GM23248 (cell line): ENCODE measurements at places on chromosomes 1 and 21. TPM values are rescaled to one million over a fixed set of nuclear protein-coding genes. Genes with fewer than 3 reads are reported as not detected.

PTCH2 gene
- 0.11 and 0.13 TPM in 2 replicates for total RNA-seq

CXADR gene
- not detected in 2 replicates for total RNA-seq

OR2L3 gene
- not detected in 2 replicates for total RNA-seq

DNA sequence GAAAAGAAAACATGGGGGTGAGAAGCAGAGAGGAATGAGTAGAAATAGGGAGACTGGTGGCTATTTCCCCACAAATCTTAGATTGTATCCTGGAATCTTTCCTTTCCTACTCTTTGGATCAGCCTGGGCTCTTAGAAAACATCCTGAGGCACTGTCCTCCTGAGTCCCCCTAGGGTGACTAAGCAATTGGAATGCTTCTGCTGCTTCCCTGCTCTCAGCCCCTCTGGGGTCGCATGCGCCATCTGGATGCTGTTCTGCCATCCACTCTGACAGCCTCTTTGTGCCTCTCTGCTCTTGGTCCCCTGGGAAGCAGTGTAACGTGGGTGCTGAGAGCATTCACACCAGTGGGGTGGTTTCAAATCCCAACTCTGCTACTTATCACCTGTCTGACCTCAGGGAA, 443.0 kb downstream of the SIPA1L2 start:
- H3K4me1 ChIP-seq = no peaks in the 10 kb centered on the region
- no peaks in the 10 kb centered on the region for H3K36me3 ChIP-seq
- H3K27ac ChIP-seq = no peak overlapping the region
- no peaks in the 10 kb centered on the region for H3K27me3 ChIP-seq
- DNase-seq = no peak

CRB1 gene
- total RNA-seq = 0.11 TPM in 1 of 2 replicates, not detected in the other

ITLN2 gene
- not detected in 2 replicates for total RNA-seq

OR14K1 gene
- total RNA-seq = not detected in 2 replicates

GRCh38 chr1:5005171-5005570, 350.8 kb downstream of the AJAP1 start:
- no peak overlapping the region for H3K4me3 ChIP-seq
- no peaks in the 10 kb centered on the region for H3K4me1 ChIP-seq
- no peak overlapping the region for H3K27ac ChIP-seq

GRCh38 chr1:162930532-162930931, 69.6 kb upstream of the CCDC190 start:
- H3K36me3 ChIP-seq = no peaks in the 10 kb centered on the region
- no peak overlapping the region for H3K27ac ChIP-seq
- H3K4me1 ChIP-seq = no peaks in the 10 kb centered on the region
- DNase-seq = no peak
- H3K27me3 ChIP-seq = no peaks in the 10 kb centered on the region

DNA sequence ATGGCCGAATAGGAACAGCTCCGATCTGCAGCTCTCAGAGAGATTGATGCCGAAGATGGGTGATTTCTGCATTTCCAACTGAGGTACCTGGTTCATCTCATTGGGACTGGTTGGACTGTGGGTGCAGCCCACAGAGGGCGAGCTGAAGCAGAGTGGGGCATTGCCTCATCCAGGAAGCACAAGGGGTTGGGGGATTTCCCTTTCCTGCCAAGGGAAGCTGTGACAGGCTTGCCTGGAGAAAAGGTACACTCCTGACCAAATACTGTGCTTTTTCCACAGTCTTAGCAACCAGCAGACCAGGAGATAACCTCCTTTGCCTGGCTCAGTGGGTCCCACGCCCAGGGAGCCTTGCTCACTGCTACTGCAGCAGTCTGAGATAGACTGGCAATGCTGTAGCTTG, 66.9 kb downstream of the HSD3B1 start:
- no peaks in the 10 kb centered on the region for H3K36me3 ChIP-seq
- no peak overlapping the region for H3K4me3 ChIP-seq
- H3K4me1 ChIP-seq = no peaks in the 10 kb centered on the region
- H3K27me3 ChIP-seq = peaks cover 11% of the 10 kb centered on the region; the same call in 1 of the 2 replicates
- no peak overlapping the region for H3K27ac ChIP-seq

DNA sequence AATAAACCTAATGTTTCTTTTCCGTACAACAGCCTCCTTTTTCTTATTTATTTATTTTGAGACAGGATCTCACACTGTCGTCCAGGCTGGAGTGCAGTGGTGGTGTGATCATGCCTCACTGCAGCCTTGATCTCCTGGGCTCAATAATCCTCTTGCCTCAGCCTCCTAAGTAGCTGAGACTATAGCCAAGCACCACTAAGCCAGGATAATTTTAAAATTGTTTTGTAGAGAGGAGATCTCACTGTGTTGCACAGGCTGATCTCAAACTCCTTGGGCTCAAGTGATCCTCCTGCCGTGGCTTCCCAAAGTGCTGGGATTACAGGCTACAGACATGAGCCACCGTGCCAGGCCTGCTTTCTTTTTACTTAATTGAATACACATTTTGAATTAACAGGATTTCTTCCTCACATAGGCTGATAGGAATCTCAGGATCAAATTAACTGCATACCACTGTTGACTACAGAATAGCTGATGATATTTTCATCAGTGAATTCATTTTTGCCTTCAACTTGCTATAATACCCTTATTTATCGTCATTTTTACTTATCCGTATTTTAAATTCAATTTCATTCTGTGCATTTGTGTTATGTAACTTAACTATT, 2010.5 kb downstream of the NCAM2 start:
- H3K4me3 ChIP-seq = no peak overlapping the region
- no peaks in the 10 kb centered on the region for H3K36me3 ChIP-seq
- H3K27ac ChIP-seq = no peak overlapping the region
- no peaks in the 10 kb centered on the region for H3K4me1 ChIP-seq
- H3K27me3 ChIP-seq = no peaks in the 10 kb centered on the region

DNA sequence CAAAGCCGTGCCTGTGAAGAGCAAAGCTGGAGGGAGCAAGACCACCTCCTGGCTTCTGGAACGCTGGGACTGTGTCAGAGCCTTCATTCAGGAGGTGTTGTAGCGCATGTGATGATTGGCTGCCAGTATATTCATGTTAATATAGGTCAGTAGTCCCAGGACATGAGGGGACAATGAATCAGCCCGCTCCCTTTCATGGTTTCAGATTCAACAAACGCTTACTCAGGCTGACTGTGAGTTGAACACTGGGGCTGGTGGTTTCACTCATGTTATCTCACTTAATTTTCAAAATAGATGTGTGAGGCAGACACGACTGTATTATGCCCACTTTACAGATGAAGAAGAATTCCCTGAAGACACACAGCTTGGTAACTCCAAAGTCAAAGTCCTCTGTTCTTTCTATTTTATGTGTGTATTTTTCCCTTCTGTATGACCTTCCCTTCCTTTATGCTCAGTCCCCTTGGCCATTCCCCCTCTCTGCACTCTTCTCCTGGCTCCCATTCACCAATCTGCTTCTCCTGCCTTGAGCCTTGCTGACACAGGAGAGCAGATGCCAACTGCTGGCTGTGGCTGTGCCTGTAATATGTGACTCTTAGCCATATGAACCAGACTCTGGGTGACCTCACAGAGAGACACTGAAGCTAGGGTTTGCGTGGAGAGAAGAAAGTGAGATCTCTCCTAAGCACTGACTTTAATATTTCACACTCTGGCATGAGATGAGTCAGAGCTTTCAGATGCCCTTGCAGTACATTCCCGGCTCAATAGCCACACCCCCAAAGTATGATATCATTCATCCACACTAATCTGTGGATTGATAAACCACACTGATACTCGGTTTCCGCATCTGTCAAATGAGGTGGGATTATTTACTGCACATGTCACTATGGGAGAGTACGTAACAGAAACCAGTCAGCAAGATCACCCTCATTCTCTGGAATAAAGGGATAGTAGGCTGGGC, 31.4 kb upstream of the KIRREL1 start:
- H3K27me3 ChIP-seq = peaks cover 27% of the 10 kb centered on the region
- H3K4me3 ChIP-seq = no peak overlapping the region

- H3K4me3 ChIP-seq = peak overlapping the region; percentile 51
- peaks cover 42% of the 10 kb centered on the region for H3K4me1 ChIP-seq
- H3K27ac ChIP-seq = peak overlapping the region; percentile 96
- H3K27me3 ChIP-seq = no peaks in the 10 kb centered on the region
Observed at GRCh38 chr1:154419620-154420571, 14.8 kb downstream of the IL6R start.

GRCh38 chr1:3124246-3124645, 55.2 kb downstream of the PRDM16 start:
- H3K27me3 ChIP-seq = no peaks in the 10 kb centered on the region
- H3K36me3 ChIP-seq = no peaks in the 10 kb centered on the region
- DNase-seq = no peak
- H3K27ac ChIP-seq = no peak overlapping the region
- H3K4me1 ChIP-seq = no peaks in the 10 kb centered on the region
- no peak overlapping the region for H3K4me3 ChIP-seq

DNA sequence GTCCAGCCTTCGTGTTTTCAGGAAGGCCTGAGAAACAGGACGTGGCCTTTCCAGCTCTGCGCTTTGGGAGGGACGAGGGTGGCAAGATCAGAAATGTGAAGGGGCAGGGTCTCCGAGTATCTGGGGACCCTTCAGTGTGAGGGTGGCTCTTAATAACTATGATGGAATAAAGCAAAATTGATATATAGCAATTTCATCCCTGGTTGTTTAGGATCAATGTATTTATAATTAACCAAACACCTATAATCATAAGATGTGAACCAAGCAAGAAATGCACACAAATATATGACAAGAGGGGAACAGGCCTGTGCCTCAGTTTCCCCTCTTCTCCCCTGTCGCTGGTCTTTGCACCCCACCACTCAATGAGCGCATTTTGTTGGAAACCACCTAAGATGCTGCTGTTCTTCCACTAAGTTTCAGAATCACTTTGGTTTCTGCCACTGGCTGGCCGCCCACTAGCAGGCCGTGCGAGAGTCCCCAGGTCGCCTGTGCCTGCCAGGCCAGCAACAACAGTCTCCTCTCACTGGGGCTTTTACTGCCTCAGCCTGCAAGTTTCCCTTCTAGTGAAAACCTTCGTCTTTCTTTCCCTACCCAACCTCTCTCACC, 36.6 kb downstream of the UBASH3A start:
- H3K4me1 ChIP-seq = no peaks in the 10 kb centered on the region
- H3K27ac ChIP-seq = no peak overlapping the region
- no peaks in the 10 kb centered on the region for H3K27me3 ChIP-seq
- DNase-seq = no peak
- no peak overlapping the region for H3K4me3 ChIP-seq

DNA sequence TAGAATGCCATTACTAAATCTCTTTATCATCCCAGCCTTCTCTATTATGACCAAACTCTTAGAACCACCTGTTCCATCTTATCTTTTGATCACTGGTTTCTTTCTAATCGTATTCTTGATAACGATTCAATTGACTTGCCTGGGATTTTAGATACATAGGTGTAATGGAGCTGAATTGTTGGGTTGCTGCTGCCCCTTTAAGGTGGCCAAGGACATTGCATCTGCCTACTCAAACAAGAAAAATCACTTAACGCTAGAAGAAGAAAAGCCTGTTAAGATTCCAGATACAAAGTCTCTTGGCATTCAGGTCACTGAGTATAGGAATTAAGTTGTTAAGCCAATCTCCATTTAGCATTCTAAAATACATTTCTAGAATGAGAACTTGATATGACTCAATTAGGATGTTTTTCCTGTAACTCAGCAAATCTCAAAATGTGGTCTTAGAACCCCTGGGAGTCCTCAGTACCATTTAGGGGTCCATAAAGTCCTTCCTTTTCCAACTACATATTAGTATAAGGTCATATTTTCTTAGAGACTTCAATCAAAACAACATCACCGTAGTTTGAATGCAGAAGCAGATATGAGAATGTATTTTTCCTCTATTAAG, 12.4 kb downstream of the NEXN start:
- H3K27me3 ChIP-seq = no peaks in the 10 kb centered on the region
- DNase-seq = peak; percentile 60
- no peak overlapping the region for H3K4me3 ChIP-seq
- peaks cover 6% of the 10 kb centered on the region; the same call in 1 of the 2 replicates for H3K36me3 ChIP-seq

ANKRD65 gene
- 0.51 and 0.97 TPM in 2 replicates for total RNA-seq

TNNT2 gene
- total RNA-seq = not detected in 2 replicates

MCOLN3 gene
- total RNA-seq = 0.51 and 0.54 TPM in 2 replicates

PRAMEF25 gene
- not detected in 2 replicates for total RNA-seq

DNA sequence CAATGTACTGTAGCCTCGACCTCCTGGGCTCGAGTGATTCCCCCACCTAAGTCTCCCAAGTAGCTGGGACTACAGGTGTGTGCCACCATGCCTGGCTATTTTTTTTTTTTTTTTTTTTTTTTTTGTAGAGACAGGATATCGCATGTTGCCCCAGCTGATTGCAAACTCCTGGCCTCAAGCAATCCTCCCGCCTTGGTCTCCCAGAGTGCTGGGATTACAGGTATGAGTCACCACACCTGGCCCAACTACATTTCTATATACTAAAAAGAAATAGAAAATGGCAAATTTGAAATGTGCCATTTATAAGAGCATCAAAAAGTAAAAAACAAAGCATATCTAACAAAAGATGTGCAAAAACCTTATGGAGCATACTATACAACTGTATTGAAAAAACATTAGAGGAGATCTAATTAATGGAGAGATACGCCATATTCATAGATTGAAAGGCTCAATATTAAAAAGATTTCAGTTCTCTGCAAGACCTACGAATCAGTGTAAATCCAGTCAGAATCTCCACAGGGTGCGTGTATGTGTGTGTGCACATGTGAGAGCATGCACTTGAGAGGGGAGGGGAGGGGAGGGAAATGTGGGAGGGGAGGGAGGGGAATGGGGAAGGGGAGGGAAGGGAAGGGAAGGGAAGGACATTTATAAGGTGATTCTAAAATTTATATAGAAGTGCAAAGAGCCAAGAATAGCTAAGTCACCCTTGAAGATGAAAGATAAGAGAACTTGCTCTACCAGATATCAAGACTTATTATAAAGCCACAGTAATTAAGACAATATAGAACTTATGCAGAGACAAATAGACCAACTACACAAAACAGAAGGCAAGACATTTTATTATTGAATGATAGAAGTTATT, 15.5 kb upstream of the PADI4 start:
- no peak overlapping the region for H3K27ac ChIP-seq
- no peak overlapping the region for H3K4me3 ChIP-seq
- peaks cover 10% of the 10 kb centered on the region for H3K4me1 ChIP-seq
- H3K36me3 ChIP-seq = no peaks in the 10 kb centered on the region
- DNase-seq = no peak

- no peak overlapping the region for H3K27ac ChIP-seq
- no peak for DNase-seq
- H3K36me3 ChIP-seq = no peaks in the 10 kb centered on the region
- no peak overlapping the region for H3K4me3 ChIP-seq
Observed at GRCh38 chr1:17251246-17251645, 2.3 kb downstream of the PADI3 start.

RAP1GAP gene
- total RNA-seq = 0.97 TPM in 1 of 2 replicates, not detected in the other

GRCh38 chr21:36792505-36792967, 93.6 kb downstream of the SIM2 start:
- peak; percentile 34 for DNase-seq
- H3K4me1 ChIP-seq = no peaks in the 10 kb centered on the region
- no peaks in the 10 kb centered on the region for H3K36me3 ChIP-seq

FAM110D gene
- total RNA-seq = 0.63 TPM in 1 of 2 replicates, not detected in the other

DNA sequence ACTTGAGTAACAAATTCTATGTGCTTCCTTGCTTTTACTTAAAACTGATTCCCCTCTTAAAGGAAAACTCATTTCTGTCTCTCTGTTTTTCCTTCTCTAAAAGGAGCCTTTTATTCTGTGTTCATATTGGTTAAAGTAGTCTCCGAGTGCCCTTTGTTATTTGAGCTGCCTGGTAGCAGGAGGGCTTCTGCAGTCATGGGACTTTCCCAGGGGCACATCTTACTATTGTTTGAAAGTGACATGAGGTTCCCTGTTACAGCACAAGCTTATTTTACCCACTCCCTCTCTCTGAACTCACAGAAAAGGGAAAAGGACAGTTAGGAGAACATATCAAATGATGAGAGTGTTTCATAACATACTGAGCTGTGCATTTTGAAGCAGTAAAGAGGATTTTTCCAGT, 58.1 kb upstream of the ANGPTL1 start:
- DNase-seq = no peak
- no peaks in the 10 kb centered on the region for H3K27me3 ChIP-seq
- H3K4me1 ChIP-seq = peaks cover 16% of the 10 kb centered on the region
- H3K36me3 ChIP-seq = peaks cover 13% of the 10 kb centered on the region; the same call in 1 of the 2 replicates
- H3K4me3 ChIP-seq = no peak overlapping the region
